ENCODE measurements at places on chromosomes 6 and 20.

GRCh38 chr6:53014063-53014462 is 19.0 kb upstream of the GSTA4 start:
- no peak for DNase-seq

GRCh38 chr6:10411971-10412460 is 2.9 kb downstream of the TFAP2A start:
- DNase-seq, result no peak

DNA sequence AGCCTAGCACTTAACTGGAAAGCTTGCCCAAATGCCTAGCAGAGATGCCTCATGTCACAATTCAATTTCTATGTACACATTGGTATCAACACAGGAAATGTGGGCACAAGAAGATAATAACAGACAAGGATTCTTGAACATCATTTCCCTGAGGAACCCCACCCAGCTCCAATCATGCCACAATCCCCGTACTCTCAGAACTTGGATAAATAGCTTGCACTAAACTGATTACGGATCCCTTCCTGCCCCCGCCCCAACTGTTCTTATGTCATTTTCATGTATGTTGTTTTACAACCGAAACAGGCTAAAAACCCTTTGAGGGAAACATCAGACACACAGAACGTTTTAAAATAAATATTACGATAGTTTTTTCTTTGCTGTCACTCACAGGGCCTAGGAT is 87.1 kb downstream of the BACH2 start:
- no peak for DNase-seq

- DNase-seq, result no peak
These were observed 346 bp upstream of the SLC44A4 start for GRCh38 chr6:31879143-31879542.

DNA sequence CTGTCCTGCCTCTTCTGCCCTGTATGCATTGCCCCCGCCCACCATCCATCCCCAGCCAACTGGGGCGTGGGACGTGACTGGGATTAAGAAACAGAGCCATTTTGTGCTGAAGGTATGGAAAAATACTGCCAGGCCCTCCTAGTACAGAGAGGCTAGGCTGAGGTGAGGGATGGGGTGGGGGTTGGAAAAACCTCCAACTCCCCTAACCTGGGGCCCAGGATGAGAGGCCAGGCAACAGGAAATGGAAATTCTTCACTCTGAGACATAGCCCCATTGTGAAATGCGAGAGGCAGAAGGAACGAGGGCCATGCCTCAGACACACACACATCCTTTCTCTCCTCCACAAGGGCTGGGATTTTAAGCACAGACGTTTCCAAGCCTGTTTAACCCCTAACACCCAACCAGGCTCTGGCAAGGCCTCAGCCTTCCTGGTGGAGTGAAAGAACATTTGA is 19.9 kb downstream of the KCNK5 start:
- DNase-seq, result no peak

DNA sequence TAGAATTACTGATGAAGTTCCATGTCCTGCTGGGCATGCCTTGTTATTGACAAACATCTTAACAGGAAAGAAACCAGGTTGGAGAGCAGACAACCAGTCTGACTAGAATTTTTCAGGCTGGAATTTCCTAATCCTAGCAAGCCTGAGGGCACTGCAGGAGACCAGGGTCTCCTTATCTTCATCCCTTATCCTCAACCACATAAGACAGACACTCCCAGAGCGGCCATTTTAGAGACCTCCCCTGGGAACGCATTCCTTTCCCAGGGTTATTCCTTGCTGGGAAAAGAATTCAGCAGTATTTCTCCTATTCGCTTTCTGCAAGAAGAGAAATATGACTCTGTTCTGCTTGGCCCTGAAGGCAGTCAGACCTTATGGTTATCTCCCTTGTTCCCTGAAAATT is 803.7 kb downstream of the GRIK2 start:
- DNase-seq, result no peak

DNA sequence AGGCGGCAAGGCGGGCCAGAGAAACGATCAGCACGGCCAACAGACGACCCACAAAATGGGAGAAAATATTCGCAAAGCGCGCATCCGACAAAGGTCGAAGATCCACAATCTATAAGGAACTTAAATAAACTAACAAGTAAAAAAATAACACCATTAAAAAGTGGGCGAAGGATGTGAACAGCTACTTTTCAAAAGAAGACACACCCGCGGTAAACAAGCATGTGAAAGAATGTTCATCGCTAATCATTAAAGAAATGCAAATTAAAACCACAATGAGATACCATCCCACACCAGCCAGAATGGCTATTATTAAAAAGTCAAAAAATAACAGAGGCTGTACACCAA is 117.8 kb upstream of the SIRPA start:
- DNase-seq, result no peak

GRCh38 chr6:39804466-39805065 is 12.4 kb downstream of the DAAM2 start:
- no peak for DNase-seq

DNA sequence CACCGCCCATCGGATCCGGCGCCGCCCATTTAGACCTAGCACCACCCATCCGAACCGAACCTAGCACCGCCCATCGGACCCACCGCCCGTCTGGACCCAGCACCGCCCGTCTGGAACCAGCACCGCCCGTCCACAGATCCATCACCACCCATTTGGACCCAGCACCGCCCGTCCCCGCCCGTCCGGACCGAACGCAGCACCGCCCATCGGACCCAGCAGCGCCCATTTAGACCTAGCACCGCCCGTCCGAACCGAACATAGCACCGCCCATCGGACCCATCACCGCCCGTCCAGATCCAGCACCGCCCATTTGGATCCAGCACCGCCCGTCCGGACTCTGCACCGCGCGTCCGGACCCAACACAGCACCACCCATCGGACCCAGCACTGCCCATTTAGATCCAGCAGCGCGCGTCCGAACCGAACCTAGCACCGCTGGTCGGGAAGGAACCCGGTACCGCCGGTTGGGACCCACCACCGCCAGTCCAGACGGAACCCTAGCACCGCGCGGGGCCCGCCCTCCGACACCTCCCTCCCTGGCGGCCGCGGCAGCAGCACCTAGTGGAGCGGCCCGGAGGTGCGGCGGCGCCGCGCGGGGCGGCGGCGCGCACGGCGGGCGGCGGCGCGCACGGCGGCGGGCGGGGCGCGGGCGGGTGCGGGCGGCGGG is 348 bp upstream of the AFDN start:
- no peak for DNase-seq
